ENCODE measurements at places on chromosomes 5 and 9.
A peak's percentile ranks its signal among the peaks of the same experiment; 100 is the strongest.

DNA sequence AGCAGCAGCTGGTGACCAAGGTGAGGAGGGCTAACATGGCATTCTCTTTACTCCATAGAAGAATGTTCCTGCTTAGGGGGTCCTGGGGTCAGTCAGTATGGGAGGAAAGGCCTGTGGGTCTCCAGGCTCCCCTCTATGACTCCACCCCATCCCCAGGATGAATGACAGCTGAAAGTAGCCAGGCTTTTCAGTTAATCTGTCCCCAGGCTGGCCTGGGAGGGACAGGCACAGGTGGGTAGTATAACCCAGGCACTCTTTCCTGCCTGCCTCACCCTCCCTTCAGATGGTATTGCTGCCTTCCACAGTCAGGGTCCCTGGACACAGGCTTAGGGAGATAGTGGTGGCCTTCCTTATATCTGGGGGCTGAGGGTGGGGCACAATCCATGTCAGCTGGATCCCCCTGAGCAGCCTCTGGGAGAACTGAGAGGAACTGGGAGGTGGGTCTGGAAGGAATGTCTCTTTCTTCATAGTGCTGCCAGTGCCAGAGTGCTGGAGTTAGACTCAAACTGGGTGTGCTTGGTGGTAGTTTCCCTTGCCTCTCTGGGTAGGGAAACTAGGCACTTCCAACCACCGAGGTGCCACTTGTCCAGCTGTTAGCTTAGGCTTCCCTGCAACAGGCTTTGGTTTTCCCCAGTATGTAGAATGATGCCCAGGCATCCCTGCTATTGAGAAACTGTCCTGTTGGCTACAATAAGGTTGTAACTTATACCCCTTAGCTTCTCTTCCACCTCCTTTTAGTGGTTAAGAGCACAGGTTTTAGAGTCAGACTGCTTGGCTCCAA lies 27.8 kb downstream of the LARP1 start:
- DNase-seq: no peak

DNA sequence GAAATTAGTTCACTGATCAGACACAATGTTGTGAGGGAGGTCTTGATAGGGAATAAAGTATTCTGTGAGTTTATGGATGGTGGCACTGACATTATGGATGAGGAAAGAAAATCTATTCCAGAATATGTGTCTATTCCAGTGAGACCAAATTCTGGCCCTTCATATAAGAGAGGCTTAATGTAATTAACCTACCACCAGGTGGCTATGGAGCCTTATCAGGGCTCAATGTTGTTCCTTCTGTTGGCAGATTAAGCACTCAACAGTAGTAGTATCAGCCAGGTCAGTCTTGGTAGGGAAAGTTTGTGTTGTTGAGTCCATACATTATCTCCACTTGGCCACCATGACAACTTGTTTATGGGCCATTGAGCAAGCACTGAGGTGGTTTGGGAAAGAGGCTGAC lies 41.7 kb upstream of the BARX1 start:
- DNase-seq: no peak

DNA sequence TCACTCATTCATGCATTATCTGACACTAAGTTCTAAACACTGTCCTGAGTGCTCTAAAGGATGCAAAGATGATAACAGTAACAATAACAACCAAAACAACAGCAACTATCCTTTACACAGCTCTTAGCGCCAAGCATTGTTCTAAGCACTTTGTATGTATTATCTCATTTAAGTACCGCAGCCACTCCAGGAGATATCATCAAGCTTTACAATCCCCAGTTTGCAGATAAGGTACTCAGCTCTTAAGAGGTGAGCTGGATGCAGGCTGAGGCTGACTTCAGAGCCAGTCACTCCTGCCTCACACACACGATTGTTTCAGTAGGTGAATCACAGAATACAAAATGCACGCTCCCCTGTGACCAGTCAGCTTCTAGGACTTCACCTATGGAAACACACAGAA lies 141.8 kb downstream of the PAX5 start:
- DNase-seq: no peak

GRCh38 chr5:143791848-143792731 lies 19.9 kb upstream of the HMHB1 start:
- peak; percentile 26 for DNase-seq

- no peak for DNase-seq
Measured at GRCh38 chr5:123203105-123203800, 114.2 kb downstream of the PRDM6 start.

DNA sequence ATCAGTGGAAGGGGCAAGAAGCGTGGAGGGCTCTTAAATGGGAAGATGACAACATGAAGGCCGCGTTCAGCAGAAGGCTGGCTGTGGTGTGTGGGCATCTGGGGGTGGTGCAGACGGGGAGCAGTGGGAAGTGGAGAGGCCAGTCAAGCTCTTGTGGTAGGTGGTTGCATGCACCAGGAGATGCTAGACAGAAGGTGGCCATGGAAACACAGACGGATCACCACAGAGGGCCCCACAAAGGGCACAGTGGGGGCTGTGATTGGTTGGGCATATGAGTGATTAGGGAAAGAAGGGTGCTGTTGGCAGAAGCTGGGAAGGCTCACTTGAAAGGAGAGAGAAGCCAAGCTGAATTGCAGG lies 14.7 kb downstream of the MTMR12 start:
- no peak for DNase-seq

DNA sequence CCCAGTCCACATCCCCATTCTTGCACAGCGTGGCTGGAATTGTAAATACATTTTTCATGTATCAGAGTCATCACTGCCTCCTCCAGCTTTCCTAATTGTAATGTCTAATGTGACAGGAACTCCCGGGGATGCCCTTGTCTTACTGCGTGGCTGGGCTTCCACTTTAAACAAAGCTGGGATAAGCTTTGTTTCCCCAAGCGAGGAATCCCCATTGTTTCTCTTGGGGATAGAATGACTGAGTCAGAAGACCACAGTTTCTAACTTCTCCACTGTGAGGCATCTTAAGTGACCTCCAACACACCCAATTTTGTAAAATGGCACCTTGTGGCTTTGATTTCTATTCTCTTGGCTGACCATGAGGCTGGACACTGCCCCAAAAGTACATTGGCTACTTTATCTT lies 22.4 kb downstream of the ARPC5L start:
- no peak for DNase-seq

DNA sequence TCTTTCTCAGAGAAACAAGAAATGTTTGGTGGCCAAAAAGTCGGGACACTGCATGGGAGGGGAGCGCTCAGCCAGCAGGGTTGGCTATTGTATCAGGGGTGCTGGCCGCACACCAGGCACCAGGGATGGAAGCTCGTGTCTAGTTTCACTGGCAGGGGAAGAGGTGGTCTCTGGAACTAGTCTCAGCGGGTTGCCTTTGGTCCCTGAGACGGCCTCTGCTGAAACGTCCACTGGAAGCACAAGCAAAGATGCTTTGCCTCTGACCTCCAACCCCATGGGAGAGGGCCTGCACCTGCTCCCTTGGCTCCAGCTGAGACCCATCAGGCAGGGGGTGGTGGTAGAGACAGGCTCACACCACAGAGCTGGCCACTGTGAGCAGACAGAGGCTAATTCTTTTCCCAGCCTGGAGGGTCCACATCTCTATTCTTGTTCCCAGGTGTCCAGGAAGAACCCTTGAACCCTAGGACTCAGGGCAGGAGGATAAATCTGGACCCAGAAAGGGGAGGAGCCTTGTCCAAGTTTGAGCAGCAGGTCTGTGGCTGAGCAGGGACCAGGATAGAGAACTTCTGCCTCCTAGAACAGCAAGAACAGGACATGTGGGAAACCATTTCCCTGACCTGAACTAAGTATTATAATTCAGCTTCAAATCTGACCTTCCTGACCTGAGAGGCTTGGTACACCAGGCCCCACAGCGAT lies 102.6 kb downstream of the RGS3 start:
- no peak for DNase-seq

DNA sequence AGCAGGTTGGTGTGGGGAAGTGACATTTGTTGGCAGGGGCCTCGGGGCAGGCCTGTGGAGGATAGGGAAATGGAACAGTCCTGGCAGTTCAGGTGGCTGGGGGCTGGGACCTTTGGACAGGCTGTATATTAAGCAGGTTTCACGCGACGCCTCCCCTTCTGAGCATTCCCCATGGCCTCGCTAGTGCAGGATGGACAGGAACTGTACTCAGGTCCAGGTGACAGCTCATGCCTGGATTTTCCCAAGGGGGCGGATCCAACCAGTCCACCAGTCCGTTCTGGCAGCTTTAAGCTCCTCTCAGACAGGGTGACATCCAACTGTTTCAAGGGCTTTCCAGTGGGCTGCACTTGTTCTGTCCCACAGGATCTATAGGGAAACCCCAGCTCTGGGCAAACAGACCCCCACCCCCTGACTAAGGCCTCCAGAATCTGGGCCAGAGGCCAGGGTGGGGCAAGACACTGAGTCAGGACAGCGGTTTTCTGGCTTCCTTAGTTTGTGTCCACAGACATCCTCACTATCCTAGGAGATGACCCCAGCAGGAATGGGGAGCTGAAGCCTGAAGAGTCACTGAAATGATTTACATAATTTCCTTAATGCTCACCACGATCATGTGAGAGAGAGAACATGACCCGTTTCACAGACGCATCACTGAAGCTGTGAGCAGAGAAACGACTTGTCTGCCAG lies 20.9 kb downstream of the CSF2 start:
- no peak for DNase-seq

GRCh38 chr9:1960342-1961042 lies 54.7 kb upstream of the SMARCA2 start:
- no peak for DNase-seq

GRCh38 chr9:78218890-78219289 lies 17.0 kb upstream of the CEP78 start:
- DNase-seq: no peak

- no peak for DNase-seq
Measured at GRCh38 chr5:122429545-122430318, 117.7 kb downstream of the SNCAIP start.

GRCh38 chr5:9054821-9055589 lies 490.9 kb downstream of the SEMA5A start:
- DNase-seq: no peak

DNA sequence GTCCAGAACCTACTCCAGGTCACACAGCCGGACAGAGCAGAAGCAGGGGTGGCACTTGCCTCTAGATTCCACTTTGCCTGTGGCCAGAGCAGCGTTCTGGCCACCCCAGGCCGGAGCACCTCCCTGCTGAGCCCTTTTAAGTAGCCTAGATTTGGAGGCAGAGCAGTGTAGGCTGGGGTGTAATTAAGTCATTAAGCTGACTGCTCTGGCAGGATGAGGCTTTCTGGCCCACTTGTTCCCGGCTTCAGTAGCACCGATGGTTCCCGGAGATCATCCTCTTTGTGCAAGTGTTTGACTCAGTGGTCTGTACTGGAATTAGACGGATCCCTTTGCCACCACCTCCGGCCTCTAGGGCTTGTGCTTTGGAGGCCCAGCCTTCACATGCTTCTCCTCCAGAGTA lies 281.9 kb upstream of the ANKRD55 start:
- no peak for DNase-seq
